ENCODE measurements at places on chromosomes 3 and 15. TPM values are rescaled to one million over a fixed set of nuclear protein-coding genes. Genes with fewer than 3 reads are reported as not detected.

Gene CLSTN2
- 28.3 TPM for total RNA-seq

GRCh38 chr3:42666577-42666998, 13.1 kb downstream of the ZBTB47 start:
- H3K4me1 ChIP-seq, result no peaks in the 10 kb centered on the region
- H3K36me3 ChIP-seq, result peaks cover 6% of the 10 kb centered on the region
- no peak overlapping the region for H3K4me3 ChIP-seq
- H3K27ac ChIP-seq, result peak overlapping the region; percentile 82
- DNase-seq, result peak; percentile 61

DNA sequence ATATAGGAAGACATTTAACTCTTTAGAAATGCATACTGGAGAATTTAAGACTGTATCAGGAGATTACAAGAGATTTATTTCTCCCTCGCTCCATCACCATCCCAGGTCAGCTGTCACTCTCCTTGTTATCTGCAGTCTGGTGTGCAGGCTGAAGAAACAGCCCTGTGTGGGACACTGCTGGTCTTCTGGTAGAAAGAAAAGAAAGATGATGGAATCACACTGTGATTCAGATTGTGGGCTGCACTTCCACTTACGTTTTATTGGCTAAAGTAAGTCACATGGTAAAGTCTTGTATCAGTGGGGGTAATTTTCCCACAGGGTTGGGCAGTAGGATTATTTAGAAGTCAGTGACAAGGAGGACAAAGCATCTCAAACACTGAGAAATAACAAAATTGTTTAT, 18.1 kb upstream of the ATP1B3 start:
- H3K4me1 ChIP-seq, result peaks cover 27% of the 10 kb centered on the region
- no peak for DNase-seq
- no peaks in the 10 kb centered on the region for H3K27me3 ChIP-seq
- H3K27ac ChIP-seq, result no peak overlapping the region
- H3K36me3 ChIP-seq, result no peaks in the 10 kb centered on the region

GRCh38 chr15:56795502-56795901, 62.2 kb upstream of the ZNF280D start:
- no peak overlapping the region for H3K4me3 ChIP-seq
- no peak for DNase-seq
- H3K27me3 ChIP-seq, result no peaks in the 10 kb centered on the region
- no peak overlapping the region for H3K27ac ChIP-seq

DNA sequence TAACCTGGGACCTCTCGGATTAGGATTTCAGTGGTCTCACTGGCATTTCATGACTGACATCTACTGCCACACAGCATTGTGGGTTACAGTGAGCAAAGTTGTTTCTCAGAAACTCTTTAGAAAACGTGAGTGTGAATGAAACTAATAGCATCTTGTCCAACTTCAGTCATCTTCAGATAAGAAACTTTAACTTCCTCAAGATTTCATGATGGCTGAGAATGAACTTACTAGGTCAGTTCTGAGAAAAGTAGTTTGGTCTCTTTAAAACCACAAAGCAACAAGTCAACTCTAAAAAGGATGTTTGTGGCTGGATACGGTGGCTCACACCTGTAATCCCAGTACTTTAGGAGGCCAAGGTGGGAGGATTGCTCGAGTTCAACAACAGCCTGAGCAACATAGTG, 14.2 kb upstream of the HOMER2 start:
- H3K27ac ChIP-seq, result no peak overlapping the region
- H3K4me1 ChIP-seq, result peaks cover 3% of the 10 kb centered on the region

DNA sequence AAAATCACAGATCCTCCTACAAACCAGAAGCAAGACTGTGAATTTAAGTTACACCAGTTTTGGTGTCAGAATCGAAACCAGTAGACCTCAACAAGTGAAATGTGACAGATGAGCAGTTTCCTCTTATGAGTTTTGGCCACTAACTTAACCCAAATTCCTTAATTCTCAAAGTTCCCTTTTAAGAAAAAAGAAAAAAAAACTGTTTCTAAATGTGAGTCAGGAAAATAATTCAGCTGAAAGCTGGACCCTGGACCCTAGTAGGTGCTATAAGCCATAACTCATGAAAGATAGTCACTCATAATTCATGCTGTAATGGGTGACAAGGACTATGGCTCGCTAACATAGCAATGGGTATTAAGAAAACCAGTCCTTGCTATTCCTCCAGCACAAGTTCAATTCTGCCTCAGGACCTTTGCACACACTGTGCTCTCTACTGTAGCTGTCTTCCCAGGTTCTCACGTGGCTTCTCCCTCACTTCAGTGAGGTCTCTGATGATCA, 9.0 kb upstream of the THRB start:
- H3K4me3 ChIP-seq, result no peak overlapping the region
- no peak overlapping the region for H3K27ac ChIP-seq
- H3K27me3 ChIP-seq, result no peaks in the 10 kb centered on the region
- no peak for DNase-seq

Gene GUCA1C
- not detected for total RNA-seq

GRCh38 chr15:73936181-73936580, 9.9 kb downstream of the LOXL1 start:
- peak; percentile 73 for DNase-seq
- H3K27ac ChIP-seq, result peak overlapping the region; percentile 40
- H3K4me1 ChIP-seq, result peaks cover 61% of the 10 kb centered on the region
- H3K4me3 ChIP-seq, result no peak overlapping the region
- H3K36me3 ChIP-seq, result no peaks in the 10 kb centered on the region

GRCh38 chr15:98823012-98823458, 174.7 kb downstream of the IGF1R start:
- H3K36me3 ChIP-seq, result no peaks in the 10 kb centered on the region
- H3K4me3 ChIP-seq, result no peak overlapping the region
- no peak for DNase-seq
- no peaks in the 10 kb centered on the region for H3K27me3 ChIP-seq
- no peaks in the 10 kb centered on the region for H3K4me1 ChIP-seq

Gene GP5
- not detected for total RNA-seq

- H3K27me3 ChIP-seq, result no peaks in the 10 kb centered on the region
- no peak for DNase-seq
- H3K4me1 ChIP-seq, result peaks cover 23% of the 10 kb centered on the region
- H3K27ac ChIP-seq, result peak within 1 kb of the TSS; percentile 83
Measured at GRCh38 chr3:42685363-42685881, at the start of gene KLHL40. KLHL40 (plus strand) TSS chr3:42685537; CDS start chr3:42685619, 82 bp downstream.

DNA sequence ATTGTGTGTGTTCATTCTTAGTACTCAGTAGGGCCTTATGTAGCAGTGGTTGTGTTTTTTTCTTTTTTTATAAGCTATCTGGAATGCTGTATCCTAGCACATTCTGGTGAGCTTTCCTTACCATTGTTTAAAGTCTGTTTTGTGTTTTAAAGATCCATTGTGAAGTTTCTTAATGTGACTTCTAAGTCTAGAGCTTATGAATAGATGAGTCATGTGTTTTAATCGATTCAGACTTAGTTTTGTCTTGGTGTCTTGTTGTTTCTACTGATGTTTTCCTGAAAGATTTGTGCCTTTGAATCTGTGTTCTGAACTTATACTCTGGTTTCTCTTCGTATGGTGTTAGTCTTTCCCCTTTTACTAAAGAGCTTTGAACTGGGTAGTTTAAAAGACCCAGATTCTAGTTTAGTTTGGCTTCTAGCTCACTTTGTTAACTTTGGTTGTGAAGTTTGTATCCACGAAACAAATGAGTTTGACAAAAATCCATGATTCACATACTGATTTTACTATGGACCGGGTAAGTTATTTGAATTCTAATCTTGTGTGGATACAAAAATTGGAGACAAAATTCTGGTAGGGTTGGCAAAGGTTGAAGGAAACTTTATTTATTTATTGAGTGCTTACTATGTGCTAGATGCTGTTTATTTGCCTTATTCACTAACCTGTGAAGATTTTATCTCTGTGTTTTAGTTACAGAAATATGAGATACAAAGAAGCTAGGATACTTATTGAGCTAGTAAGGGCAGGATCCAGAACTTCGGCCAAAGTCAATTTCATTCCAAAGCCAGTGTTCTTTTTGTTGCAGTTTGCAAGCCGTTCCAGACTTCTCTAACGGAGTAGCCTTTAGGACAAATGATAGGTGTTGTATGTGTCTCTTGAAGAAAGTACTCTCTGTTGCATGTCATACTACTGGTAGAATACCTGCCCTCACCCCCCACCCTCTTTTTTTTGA, 24.8 kb downstream of the AKAP13 start:
- no peaks in the 10 kb centered on the region for H3K36me3 ChIP-seq
- H3K27ac ChIP-seq, result peak overlapping the region; percentile 58
- H3K27me3 ChIP-seq, result no peaks in the 10 kb centered on the region

DNA sequence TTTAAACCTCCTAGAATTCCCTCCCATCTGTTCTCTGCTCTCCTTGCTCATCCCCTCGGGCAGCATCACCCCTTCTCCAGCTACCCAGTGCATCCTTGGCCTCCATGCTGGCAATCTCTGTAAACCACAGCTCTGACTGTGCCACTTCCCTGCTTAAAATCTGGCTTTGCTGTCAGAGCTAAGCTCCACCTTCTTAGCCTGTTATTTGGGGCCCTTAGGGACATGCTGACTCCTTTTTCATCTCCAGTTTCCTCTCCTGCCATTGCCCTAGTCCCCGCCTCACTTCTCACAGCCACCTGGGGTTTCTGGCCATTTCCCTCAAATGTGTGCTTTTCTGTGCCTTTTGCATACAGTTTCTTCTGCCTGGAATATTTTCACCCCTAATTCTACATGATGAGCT, 5.7 kb downstream of the SLC6A20 start:
- no peak overlapping the region for H3K27ac ChIP-seq
- peak; percentile 30 for DNase-seq
- H3K27me3 ChIP-seq, result no peaks in the 10 kb centered on the region
- no peak overlapping the region for H3K4me3 ChIP-seq
- H3K36me3 ChIP-seq, result no peaks in the 10 kb centered on the region
- H3K4me1 ChIP-seq, result no peaks in the 10 kb centered on the region

GRCh38 chr3:112633757-112634156, 7.2 kb downstream of the CCDC80 start:
- no peaks in the 10 kb centered on the region for H3K36me3 ChIP-seq
- peak overlapping the region; percentile 80 for H3K27ac ChIP-seq
- no peaks in the 10 kb centered on the region for H3K4me1 ChIP-seq

GRCh38 chr15:72923289-72923688, 129.0 kb upstream of the NEO1 start:
- H3K27me3 ChIP-seq, result no peaks in the 10 kb centered on the region
- H3K27ac ChIP-seq, result no peak overlapping the region
- DNase-seq, result no peak
- no peaks in the 10 kb centered on the region for H3K36me3 ChIP-seq
- no peak overlapping the region for H3K4me3 ChIP-seq

Gene ZPLD1
- not detected for total RNA-seq

GRCh38 chr3:22156868-22157267, 405.9 kb upstream of the ZNF385D start:
- no peak overlapping the region for H3K4me3 ChIP-seq
- DNase-seq, result no peak
- no peaks in the 10 kb centered on the region for H3K27me3 ChIP-seq
- no peaks in the 10 kb centered on the region for H3K4me1 ChIP-seq
- no peak overlapping the region for H3K27ac ChIP-seq
- no peaks in the 10 kb centered on the region for H3K36me3 ChIP-seq

Gene CNTN6
- 0.28 TPM for total RNA-seq

- peaks cover 3% of the 10 kb centered on the region for H3K4me1 ChIP-seq
- no peak for DNase-seq
- H3K27me3 ChIP-seq, result no peaks in the 10 kb centered on the region
- H3K4me3 ChIP-seq, result no peak overlapping the region
- H3K36me3 ChIP-seq, result no peaks in the 10 kb centered on the region
Measured at GRCh38 chr3:123774474-123774873, 109.7 kb downstream of the MYLK start.

DNA sequence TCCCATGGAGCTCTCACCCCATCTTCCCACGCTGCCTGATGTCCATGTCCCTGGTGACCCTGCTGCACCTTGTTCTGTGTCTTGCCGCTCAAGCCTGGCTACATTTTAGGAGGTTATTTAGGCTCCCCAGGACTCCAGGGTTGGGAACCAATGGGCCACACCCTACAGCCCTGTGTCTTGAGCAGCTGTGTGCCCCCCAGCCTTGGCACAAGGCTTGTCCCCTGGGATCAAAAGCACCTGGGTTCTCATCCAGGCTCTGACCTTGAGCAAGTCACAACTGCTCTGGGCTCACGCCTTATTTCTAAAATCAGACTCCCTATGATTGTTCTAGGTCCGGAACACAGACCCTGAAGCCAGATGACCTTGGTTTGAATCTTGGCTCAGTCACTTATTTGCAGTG, 14.1 kb downstream of the SPSB4 start:
- no peaks in the 10 kb centered on the region for H3K36me3 ChIP-seq
- no peaks in the 10 kb centered on the region for H3K27me3 ChIP-seq

Gene ECE2
- 1.6 TPM for total RNA-seq

Gene TJP1
- total RNA-seq, result 110 TPM

DNA sequence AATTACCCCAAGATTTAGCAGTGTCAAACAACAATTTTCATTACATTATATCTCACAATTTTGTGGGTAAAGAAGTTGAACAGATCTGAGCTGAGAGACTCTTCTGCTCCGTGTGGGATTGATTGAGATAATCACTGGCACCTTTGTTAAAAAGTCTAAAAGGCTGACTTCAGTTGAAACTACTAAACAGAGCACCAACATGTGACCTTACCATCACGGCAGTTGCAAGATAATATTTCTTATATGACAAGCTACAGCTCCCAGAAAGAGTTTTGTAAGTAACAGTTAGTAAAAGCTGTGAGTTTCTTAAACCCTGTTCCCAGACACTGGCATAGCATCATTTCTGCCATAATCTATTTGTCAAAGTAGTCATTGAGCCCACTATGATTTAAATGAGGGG, 25.0 kb downstream of the CGGBP1 start:
- H3K4me3 ChIP-seq, result no peak overlapping the region
- H3K36me3 ChIP-seq, result no peaks in the 10 kb centered on the region
- peaks cover 6% of the 10 kb centered on the region for H3K4me1 ChIP-seq
- H3K27me3 ChIP-seq, result no peaks in the 10 kb centered on the region
- DNase-seq, result no peak
- no peak overlapping the region for H3K27ac ChIP-seq

DNA sequence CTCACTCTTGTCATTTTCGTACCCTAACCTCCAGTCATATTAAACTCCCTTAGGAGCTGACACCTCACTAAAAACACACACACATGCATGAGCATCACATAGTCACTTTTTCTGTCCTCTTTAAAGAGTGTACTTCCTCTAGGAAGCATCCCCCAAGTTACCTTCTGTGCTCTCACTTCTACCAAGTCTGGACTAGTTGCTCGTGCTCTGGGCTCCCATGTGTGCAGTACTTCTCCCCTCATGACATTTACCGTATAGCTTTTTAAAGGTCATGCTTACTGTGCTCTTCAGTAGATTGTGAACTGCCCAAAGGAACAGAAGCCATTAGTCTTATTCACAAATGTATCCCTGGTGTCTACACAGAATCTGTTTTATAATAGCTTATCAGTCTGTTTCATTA, 42.0 kb downstream of the CRYBG3 start:
- no peak overlapping the region for H3K4me3 ChIP-seq
- no peaks in the 10 kb centered on the region for H3K4me1 ChIP-seq
- no peaks in the 10 kb centered on the region for H3K36me3 ChIP-seq
- no peak for DNase-seq
